Fibroblast of skin of back (primary cell): ENCODE measurements at places on chromosomes 5 and 9.

DNA sequence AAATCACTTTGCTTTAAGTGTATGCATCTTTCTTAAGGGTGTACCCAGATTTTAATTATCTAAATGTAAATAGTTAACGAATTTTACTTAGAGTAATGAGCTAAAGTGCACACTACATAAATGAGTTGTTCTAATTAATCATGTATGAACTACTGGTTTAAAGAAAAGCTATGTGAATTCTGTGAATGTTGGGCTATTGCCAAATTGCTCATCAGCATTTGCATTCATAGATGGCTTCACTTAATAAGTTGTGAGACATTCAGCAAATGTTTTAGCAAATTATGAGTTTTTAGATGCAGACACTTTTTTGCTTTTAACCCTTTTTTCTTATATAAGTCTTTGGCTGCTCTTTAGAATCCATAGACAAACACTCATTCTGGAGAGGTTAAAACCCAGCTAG, 175.7 kb downstream of the PBX3 start:
- DNase-seq, result no peak

DNA sequence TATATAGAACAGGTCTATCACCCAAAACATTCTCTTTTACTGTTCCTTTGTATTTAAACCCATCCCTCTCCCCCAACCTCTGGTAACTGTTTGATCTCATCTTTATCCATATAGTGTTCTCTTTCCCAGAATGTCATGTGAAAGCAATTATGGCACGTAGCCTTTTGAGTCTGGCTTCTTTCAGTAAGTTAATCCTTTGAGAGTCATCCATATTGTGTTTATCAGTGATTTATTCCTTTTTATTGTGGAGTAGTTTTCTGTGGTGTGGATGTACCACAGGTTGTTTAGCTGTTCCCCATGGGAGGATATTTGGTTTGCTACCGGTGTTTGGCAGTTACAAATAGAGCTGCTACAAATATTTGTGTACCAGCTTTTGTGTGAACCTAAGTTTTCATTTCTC, 38.0 kb downstream of the HMGXB3 start:
- DNase-seq, result no peak

GRCh38 chr5:9545992-9546851, at the start of gene SEMA5A:
Gene SEMA5A, minus strand, starts transcription at chr5:9546075. Its CDS starts 166,129 bp downstream, at chr5:9379946.
- peak; percentile 77 for DNase-seq

- no peak for DNase-seq
Measured at GRCh38 chr5:86526811-86527348, 90.9 kb upstream of the COX7C start.

- no peak for DNase-seq
Measured at GRCh38 chr9:21551401-21551800, 69.3 kb upstream of the IFNE start.
